ENCODE measurements at places on chromosomes 7 and 10.

DNA sequence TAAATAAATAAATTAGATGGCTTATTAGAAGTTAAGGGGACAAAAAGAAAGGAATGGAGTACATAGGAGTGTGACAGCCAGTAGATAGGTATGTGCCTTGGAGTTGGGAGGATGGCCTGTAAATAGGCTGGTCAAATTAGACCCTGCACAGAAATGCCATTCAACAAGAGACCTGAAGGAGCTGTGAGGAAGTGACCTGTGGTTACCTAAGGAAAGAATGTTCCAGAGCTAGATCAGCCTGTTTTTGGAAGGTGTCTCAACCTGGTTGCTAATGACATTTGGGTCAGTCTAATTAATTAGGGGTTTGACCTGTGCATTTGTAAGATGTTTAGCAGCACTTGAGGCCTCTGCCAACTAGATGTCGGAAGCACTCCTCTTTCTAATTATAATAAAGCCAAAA lies 315.3 kb upstream of the PLXDC2 start:
- no peak for DNase-seq

- DNase-seq, result no peak
Measured at GRCh38 chr7:150937848-150938561, 40.1 kb downstream of the KCNH2 start.

- no peak for DNase-seq
Measured at GRCh38 chr10:24639124-24639523, 84.6 kb downstream of the ARHGAP21 start.

DNA sequence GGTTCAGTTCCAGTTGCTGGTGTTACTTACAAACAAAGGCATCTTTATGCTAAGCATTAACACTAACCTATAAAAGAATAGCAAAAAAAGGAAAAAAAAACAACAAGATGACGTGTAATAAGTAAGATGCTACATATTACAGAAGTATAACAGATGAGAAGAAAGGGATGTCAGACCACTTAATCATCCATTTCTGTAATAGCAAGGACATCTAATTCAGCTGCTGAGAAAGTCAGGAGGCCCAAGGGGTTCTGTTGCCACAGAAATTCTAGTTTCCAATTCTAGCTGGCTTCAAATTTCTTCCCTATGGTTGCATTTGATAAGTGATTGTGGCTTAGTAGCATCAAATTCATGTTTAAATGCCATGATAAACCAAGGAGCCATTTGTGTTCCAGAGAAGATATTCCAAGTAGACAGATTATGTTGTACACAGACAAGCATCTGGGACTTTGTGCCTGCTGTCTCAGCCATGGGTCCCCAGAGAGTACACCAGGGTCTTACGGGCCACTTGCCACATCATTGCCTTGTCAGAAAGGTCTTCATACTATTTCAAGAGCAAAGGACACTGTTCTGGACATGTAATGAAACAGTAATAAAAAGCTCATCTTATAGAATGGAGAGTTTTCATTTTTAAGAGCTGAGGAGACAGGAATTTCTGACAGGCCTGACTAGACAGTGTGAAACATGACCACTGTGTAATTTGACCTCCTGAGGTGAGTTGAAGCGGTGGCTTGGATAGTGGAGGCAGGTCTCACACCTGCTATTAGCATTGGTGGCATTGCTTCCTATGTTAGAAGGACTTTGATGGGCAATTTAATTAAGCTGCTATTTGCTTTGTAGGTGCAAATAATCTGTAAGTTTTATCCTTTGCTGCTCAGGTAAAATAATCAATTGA lies 4.2 kb upstream of the ASB4 start:
- no peak for DNase-seq

- DNase-seq, result no peak
Measured at GRCh38 chr10:99605351-99605750, 14.9 kb downstream of the SLC25A28 start.

DNA sequence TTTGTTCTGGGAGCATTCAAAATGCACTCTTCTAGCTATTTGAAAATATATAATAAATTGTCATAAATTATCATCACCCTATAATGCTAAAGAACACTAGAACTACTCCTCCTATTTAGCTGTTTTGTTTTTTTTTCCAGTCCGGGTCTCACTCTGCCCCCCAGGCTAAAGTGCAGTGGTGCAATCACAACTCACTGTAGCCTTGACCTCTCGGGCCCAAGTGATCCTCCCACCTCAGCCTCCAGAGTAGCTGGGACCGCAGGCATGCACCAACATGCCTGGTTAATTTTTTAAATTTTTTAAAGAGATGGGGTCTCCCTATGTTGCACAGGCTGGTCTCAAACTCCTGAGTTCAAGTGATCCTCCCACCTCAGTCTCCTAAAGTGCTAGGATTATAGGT lies 41.1 kb upstream of the MTPAP start:
- DNase-seq, result no peak

DNA sequence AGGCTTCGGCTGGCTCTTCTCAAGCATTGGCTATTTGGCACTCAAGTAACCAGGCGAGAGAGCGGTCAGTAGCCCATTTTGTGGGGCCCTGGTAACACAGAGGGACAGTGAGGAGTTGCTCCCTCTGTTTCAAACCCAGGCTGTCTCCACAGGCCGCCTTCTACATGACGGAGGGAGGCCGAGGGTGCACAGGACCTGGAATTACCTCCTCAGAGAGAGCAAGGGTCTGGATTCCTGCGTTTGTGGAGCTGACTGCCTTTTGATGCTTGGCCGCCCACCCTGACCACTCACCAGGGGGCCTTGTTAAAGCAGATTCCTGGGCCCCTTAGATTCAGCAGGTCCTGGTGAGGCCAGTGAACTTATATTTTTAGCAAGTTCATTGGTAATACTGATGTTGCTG lies 12.3 kb downstream of the UPP1 start:
- DNase-seq, result no peak

- no peak for DNase-seq
Measured at GRCh38 chr7:63029207-63029522, 969.5 kb upstream of the ZNF722 start.

- DNase-seq, result no peak
Measured at GRCh38 chr7:130127821-130128317, 57.5 kb downstream of the KLHDC10 start.

- no peak for DNase-seq
Measured at GRCh38 chr7:125573126-125573525, 643.5 kb upstream of the POT1 start.

GRCh38 chr7:156764016-156764669 lies 123.6 kb downstream of the RNF32 start:
- DNase-seq, result no peak

- DNase-seq, result no peak
Measured at GRCh38 chr7:51017576-51018535, 235.2 kb upstream of the GRB10 start.

GRCh38 chr7:67554986-67555385 lies 558.4 kb downstream of the TYW1 start:
- DNase-seq, result no peak

GRCh38 chr10:58994226-58995057 lies 182.0 kb upstream of the PHYHIPL start:
- no peak for DNase-seq

GRCh38 chr7:51255536-51256208 lies 60.9 kb downstream of the COBL start:
- no peak for DNase-seq

GRCh38 chr10:1872151-1872726 lies 134.9 kb upstream of the ADARB2 start:
- no peak for DNase-seq

- no peak for DNase-seq
Measured at GRCh38 chr10:11225935-11226334, 208.3 kb downstream of the CELF2 start.

GRCh38 chr7:50330254-50330653 lies 25.7 kb downstream of the IKZF1 start:
- no peak for DNase-seq

DNA sequence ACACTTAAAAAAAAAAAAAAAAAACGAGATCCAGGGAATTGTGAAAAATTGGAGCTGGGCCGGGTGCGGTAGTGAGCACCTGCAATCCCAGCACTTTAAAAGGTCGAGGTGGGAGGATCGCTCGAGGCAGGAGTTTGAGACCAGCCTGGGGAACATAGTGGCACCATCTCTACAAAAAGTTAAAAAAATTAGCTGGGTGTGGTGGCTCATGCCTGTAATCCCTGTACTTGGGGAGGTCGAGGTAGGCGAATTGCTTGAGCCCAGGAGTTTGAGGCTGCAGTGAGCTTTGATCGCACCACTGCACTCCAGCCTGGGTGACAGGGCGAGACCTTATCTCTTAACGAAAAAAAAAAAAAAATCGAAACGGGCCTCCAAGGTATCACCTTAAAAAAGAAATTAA lies 2.0 kb downstream of the CLDN4 start:
- DNase-seq, result no peak

DNA sequence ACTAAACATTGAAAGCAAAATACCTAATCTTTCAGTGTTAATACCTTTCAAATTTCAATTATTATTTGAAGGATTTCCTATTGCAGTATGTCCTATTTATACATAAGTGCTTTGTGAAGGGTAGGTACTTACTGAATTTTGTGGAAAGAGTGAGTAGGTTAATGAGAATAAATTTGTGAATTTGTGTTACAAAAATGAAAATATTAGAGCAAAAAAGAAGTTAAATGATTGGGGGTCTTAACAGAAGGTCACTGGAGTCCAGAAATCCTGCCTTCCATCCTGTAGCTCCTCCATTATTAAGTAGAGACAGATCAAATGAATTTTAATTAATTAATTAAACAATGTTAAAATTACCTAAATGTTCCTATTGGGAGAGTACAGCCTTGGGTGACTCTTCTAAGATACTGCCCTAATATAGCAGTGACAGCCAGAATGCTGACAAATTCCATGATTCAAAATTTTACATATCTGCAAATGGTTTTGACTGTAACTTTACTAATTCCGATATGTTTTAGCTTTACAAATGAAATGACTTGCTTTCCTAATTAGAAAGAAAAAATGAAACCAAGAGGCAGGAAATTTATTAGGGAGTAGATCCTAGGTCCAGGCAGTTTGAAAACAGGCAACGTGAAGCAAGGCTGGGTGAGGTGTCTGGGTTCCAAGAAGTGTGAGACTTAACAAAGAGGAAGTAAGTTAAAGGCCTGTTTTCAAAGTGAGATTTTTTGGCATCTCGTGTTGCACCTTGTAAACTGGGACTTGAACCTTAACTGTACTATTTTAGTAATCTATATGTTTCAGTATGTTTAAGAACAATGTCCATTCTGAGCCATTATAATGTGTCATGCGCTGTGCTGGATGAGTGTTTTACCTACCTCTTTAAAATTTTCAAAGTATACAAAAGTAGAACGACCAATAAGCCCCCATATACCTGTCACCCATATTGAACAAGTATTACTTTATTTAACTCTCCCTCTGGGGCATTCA lies 1.5 kb downstream of the PIK3CG start:
- DNase-seq, result peak; percentile 36

DNA sequence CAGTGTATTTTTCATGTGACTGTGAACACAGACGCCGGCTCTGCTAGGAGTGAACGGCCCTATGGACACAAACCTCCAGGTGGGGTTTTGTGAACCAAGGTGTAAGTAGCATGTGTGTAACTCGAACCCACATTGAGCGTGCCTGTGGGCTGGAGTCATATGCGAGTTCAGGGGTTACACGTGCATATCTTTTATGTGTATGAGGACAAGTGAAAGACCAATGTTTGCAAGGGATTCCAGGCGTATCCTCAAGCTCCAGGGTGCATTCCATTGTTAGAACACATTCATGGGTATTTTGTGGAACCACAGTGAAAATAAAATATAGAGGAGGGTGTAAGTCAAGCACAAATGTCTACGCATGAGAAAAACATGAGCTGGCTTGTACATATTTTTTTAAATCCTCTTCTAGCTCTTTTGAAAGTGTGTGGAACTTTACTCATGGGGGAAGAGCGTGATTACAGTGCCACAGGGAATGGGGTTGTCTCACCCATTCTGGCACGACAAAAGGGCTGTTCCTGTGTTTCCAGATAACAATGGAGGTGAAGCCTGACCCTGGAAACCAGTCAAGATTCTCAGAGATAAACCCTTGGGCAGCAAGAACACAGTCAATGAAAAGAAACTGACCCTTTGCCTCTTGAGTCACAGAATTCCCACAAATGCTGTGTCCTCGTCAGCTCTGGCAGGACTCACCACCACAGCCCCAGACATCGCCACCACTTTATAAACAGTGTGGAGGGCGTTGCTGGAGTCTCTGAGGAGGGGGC lies 37.0 kb upstream of the GOT1 start:
- DNase-seq, result no peak
